Heart right ventricle (tissue), 16 donors: ENCODE measurements at places on chromosomes 5 and 9.

DNA sequence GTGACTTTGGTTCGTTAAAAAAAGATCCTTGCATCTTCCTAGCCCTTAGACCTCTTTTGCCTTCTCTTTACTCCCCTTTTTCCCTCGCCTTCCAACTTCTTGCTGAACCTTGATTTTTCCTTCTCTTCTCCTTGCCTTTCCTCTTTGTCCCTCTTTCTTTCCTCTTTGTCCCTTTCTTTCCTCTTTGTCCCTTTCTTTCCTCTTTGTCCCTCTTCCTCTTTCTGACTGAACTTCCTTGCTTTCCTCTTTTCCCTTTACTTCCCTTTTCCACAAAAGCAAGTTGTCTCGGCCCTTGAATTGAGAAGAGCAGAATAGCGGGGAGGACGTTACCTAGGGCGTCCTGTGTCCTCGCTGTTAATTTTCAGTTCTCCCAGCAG lies 1.4 kb upstream of the MLLT3 start:
- no peaks in the 10 kb centered on the region for H3K36me3 ChIP-seq
- peak overlapping the region; percentile 81 for H3K4me3 ChIP-seq
- H3K27ac ChIP-seq, result peak overlapping the region; percentile 88
- DNase-seq, result no peak
- H3K4me1 ChIP-seq, result peaks cover 10% of the 10 kb centered on the region

DNA sequence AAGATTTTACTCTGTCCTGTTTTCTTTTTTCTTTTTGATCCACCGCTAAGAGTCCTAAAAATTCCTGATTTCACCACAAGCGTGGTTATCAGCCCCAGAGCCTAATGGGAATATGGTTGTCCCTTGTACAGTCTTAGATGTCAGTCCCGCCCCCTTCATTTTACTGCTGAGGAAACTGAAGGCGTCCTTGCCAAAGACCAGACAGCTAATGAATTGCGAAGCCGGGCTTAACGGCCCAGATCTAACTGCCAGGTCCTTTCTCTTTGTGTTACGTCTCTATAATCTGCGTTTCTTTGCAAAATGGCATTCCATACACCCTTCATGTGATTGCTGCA lies 497 bp downstream of the NSA2 start:
- peaks cover 5% of the 10 kb centered on the region for H3K4me1 ChIP-seq
- DNase-seq, result no peak
- peak overlapping the region; percentile 88 for H3K27ac ChIP-seq
- H3K27me3 ChIP-seq, result no peaks in the 10 kb centered on the region
- H3K4me3 ChIP-seq, result peak overlapping the region; percentile 91

- H3K4me3 ChIP-seq, result no peak overlapping the region
- DNase-seq, result no peak
- H3K4me1 ChIP-seq, result peaks cover 12% of the 10 kb centered on the region
- no peak overlapping the region for H3K27ac ChIP-seq
Observed at GRCh38 chr9:120397453-120397852, 182.5 kb downstream of the CDK5RAP2 start.

DNA sequence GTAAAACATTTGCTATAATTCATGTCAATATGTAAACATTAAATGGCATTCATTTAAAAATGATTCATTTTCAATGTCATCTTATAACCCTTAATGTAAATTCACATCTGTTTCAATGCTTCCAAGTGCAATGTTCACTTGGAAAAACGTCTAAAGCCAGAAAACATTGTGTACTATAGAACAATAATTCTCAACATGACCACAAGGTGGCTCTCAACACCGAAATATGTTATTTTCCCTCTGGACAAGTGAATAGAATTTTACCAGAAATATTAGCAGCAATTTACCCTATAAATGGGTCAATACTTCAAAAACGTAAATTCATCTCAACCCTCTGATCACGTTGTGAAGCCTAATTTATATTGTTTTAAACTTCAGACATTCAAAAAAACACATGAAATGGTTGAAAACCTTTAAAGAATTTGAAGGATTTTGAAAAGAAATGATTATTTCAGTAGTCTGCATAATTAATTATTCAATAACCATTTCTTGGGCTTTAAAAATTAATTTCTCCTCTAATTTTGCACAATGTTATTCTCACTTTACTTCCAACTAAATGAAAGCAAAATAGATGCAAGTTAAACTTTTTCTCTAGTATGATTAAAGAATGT lies 11.0 kb downstream of the CDH10 start:
- H3K4me3 ChIP-seq, result no peak overlapping the region
- no peaks in the 10 kb centered on the region for H3K4me1 ChIP-seq
- DNase-seq, result no peak
- no peaks in the 10 kb centered on the region for H3K36me3 ChIP-seq
- no peak overlapping the region for H3K27ac ChIP-seq

DNA sequence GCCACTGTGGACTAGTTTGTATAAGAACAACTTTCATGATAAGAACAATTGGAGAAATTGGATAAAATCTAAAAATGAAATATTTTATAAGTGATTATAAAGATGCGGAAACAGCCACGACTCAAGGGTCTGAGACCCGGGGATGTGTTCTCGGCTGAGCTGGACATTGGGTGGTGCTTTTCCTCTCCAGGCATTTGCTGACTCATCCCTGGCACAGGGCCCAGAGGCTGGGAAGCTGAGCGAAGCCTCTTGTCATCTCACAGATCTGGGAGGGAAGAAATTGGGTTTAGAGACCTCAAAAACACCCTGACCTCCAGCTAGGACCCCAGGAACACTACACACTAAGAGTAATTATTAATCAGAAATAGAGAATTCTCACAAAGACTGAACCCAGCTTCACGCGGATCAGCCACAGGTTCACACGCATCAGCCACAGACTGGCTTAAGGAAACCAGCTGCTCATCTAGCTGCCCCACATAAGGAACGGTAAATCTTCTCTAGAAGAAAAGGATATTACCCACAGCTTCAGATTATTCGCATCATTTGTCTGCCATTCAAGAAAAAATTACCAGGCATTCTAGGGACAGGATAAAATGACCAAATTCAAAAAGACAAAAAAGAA lies 2.8 kb upstream of the OR2V1 start:
- H3K27ac ChIP-seq, result no peak overlapping the region
- no peak overlapping the region for H3K4me3 ChIP-seq
- DNase-seq, result peak; percentile 48
- no peaks in the 10 kb centered on the region for H3K36me3 ChIP-seq
- peaks cover 2% of the 10 kb centered on the region for H3K27me3 ChIP-seq

GRCh38 chr5:66769839-66770617 lies 173.8 kb downstream of the MAST4 start:
- H3K36me3 ChIP-seq, result no peaks in the 10 kb centered on the region
- H3K27ac ChIP-seq, result no peak overlapping the region
- H3K27me3 ChIP-seq, result no peaks in the 10 kb centered on the region
- no peak for DNase-seq

GRCh38 chr5:1443171-1443570 lies 2.1 kb downstream of the SLC6A3 start:
- H3K4me3 ChIP-seq, result no peak overlapping the region
- no peaks in the 10 kb centered on the region for H3K36me3 ChIP-seq
- no peak for DNase-seq
- no peak overlapping the region for H3K27ac ChIP-seq

GRCh38 chr5:122053181-122054109 lies 24.6 kb downstream of the LOX start:
- no peak overlapping the region for H3K4me3 ChIP-seq
- DNase-seq, result peak; percentile 4
- H3K27ac ChIP-seq, result no peak overlapping the region
- H3K27me3 ChIP-seq, result no peaks in the 10 kb centered on the region
- no peaks in the 10 kb centered on the region for H3K4me1 ChIP-seq
- H3K36me3 ChIP-seq, result no peaks in the 10 kb centered on the region

DNA sequence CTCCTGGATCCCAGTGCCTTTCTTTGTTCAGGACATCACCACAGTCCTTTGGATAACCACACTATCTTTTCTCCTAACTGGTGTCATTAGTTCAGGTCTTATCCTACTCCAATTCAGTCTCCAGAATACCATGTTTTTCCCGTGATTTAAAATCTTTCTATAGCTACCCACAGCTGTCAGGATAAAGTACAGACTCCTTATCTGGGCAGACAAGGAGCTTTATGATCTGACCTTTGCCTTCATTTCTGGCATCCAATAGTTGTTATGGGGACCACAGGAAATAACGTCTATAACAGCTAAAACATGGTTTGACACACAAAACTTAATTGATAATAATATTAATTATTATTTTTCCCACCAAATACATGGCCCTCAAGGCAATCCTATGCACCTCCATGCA lies 125.6 kb downstream of the ARL15 start:
- H3K27me3 ChIP-seq, result no peaks in the 10 kb centered on the region
- no peak for DNase-seq
- no peaks in the 10 kb centered on the region for H3K36me3 ChIP-seq
- H3K4me1 ChIP-seq, result peaks cover 36% of the 10 kb centered on the region
- H3K27ac ChIP-seq, result no peak overlapping the region
- no peak overlapping the region for H3K4me3 ChIP-seq

DNA sequence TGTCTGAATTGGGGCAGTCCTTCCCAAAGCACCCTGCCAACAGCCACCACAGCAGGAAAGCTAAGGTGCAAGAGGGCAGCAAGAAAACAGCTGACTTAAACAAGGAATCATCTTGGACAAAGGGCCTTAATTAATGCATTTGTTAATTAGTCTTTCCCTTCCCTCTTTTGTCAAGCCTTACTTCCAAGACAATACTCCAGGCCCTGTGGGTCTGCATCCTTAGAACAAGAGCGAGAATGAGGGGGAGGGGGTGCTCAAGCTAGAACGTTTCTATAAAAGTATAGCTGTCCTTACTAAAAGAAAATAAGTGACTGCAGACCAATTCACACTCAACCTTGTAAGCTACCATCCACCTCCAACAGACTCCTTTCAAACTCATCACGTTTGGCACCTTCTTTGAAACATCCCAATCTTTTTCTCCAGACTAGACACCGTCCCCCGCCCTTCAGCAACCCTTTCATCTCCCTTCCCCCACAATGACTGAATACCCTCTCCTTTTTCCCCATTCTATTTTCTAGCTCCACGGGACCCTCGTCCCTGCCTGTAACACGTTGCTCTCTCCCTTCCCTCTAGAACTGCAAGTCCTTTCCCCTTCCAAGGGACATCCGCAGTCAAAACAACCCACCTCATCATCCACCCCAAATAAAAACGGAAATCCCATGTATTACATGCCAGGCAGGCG lies 85.7 kb upstream of the RNF38 start:
- peaks cover 17% of the 10 kb centered on the region for H3K4me1 ChIP-seq
- no peak for DNase-seq
- H3K27ac ChIP-seq, result peak overlapping the region; percentile 88
- H3K36me3 ChIP-seq, result no peaks in the 10 kb centered on the region
- H3K27me3 ChIP-seq, result no peaks in the 10 kb centered on the region

- H3K36me3 ChIP-seq, result no peaks in the 10 kb centered on the region
- H3K27me3 ChIP-seq, result no peaks in the 10 kb centered on the region
- H3K4me3 ChIP-seq, result no peak overlapping the region
- DNase-seq, result no peak
- H3K27ac ChIP-seq, result no peak overlapping the region
Observed at GRCh38 chr5:81027481-81028058, 67.4 kb downstream of the RASGRF2 start.
